ENCODE measurements at places on chromosomes 12 and 14.

DNA sequence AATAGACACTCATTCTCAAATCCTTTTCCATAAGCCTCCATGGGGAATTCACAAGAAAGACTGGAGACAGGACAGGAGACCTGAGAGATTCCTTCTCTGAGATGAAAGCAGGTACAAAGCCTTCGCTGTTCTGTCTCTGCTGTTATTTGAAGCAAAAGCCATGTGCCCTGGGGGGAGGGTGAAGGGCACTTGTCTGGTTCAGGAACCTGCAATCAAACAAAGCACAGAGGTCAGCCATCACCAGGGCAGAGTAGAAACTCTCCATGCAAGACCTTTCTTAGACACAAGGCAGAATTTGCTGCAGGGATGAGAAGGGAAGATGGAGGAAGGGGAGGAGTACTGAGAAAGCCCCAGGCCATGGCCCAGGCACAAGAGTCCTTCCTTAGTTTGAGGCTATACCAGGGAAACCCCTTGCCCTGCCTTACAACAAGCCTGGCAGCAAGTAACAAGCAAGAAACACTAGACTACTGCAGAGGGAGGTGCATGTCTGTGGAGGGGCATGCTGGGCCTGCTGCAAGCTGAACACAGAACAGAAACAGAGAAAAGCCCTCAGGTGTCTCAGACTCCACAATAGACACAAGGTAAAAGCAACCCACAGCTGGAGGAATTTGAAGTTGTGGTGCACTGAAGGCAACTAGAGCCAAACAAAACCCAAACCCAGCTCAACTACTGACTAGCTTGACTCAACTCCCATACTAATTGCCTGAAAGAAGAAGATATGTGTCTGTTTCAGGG, 7.8 kb upstream of the ART4 start:
- no peak for DNase-seq

GRCh38 chr12:92505254-92506231, 197.2 kb upstream of the PLEKHG7 start:
- DNase-seq = no peak

- no peak for DNase-seq
These were observed 44.9 kb upstream of the KCNMB4 start for GRCh38 chr12:70321191-70321590.

- DNase-seq = no peak
These were observed 6.0 kb upstream of the OR6J1 start for GRCh38 chr14:22650046-22650739.

DNA sequence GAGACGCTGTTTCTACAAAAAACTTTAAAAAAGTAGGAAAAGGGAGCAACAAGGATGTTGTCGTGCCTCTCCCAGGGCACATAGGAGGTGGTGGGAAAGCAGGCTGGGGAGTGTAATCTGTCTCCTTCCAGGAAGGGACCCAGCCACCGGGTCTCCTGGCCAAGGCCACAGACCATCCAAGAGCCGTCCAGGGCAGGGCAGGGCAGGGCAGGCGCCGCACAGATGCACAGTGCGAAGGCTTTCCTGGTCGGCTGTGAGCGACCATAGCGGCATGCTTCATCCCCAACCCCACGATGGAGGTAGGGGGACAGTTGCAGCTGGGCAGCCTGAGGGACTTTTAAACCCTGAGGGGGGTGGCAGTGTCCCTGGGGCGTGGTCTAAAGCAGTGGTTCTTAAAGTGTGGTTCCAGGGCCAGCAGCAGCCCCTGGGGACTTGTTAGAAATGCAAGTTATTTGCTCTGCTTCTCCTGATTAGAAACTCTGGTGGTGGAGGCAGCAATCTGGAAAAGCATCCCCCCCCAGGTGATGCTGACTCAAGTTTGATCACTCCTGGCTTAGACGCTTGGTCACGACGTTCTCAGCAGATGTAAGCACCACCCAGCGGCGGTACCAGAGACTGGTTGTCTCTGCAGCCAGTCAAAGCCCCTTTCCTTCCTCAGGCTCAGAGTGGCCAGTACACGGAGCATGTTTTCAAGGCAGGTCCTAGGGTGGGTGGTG, 197.4 kb upstream of the PRMT8 start:
- DNase-seq = no peak

DNA sequence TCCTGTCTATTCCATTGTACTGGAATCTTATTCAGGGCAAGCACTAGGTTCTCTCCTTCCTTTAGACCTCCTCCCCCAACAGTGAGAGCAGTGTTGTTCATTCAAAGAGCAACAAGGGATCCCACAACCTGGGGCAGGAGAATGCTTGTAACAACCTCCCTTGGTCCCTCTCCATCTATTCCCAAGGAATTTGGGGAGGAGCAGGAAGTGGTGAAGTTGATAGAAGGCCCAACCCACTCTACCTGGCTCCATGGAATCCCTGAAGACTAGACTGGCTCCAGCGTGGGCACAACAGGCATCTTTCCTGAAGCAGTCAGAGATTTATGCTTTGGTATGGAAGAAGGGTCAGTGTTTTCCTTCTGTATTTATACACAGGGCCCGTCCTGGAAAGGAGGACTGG, 33.4 kb upstream of the CISTR start:
- DNase-seq = no peak

DNA sequence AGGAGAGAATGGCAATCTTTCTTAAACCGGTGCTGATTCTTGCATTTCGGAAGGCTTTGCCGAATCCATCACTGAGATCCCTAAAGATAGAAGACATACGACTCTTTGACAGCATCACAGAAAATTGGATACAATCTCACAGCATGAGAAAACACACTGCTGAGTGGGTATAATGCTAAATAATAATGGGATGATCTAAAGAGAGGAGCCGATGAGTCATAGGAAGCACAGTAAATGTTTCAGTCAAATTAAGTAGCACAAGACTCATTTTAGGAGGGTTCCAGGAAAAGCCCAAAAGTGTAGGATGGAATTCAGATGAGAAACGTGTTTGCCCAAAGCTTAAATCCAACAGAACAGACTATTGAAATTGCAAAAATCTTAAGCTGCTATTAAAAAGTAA, 81.7 kb downstream of the CPNE8 start:
- DNase-seq = no peak

Data from NCI-H1048 (cell line).